HCT116 (cell line): ENCODE measurements at places on chromosomes 2 and 18. TPM values are rescaled to one million over a fixed set of nuclear protein-coding genes. Genes with fewer than 3 reads are reported as not detected.
A peak's percentile ranks its signal among the peaks of the same experiment; 100 is the strongest.

IL1B gene
- not detected for total RNA-seq

PTCD3 gene
- total RNA-seq = 154 TPM

HAAO gene
- total RNA-seq = not detected

TDRD15 gene
- not detected for total RNA-seq

RMND5A gene
- 32.4 TPM for total RNA-seq

DNA sequence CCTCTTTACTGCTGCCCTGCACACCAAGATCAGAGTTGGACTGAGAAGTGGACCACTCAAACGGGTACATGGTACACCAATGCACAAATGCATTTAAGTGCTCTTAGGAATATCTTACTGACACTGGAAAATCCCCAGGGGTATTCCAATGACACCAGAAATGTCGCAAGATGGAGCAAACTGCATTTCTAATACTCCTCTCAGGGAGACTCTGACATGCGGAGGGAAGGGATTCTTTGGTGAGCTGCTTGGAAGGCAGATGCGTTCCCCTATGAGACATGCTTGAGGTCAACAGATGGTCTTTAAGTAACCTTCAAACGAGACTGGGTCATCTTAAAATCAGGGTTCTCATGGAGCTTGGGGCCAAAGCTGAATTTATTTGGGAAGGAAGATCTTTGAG is 521.8 kb upstream of the TCF4 start:
- no peak for DNase-seq

DNA sequence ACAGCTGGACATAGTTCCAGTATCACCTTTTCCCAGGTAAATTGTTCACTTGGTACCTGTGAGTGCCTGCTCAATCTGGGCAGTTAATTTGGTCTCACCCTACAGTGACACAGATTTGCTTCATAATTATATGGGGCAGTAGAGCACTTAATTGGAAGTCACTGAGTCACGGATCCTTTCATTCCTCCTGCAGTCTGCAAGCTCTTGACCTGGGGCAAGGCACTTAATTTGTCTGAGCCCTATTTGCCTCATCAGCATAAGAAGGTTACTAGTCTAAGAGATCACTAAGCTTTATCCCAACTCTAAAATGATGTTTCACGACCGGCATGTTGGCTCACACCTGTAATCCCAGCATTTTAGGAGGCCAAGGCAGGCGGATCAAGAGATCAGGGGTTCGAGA is 8.9 kb downstream of the FBXO36 start:
- DNase-seq = no peak

- DNase-seq = no peak
These were observed 68.5 kb downstream of the TMEM237 start for GRCh38 chr2:201574766-201575165.

- DNase-seq = no peak
These were observed 25.5 kb upstream of the RALBP1 start for GRCh38 chr18:9449600-9450414.

- no peak for DNase-seq
These were observed 529.4 kb downstream of the CCDC85A start for GRCh38 chr2:56713161-56713676.

DNA sequence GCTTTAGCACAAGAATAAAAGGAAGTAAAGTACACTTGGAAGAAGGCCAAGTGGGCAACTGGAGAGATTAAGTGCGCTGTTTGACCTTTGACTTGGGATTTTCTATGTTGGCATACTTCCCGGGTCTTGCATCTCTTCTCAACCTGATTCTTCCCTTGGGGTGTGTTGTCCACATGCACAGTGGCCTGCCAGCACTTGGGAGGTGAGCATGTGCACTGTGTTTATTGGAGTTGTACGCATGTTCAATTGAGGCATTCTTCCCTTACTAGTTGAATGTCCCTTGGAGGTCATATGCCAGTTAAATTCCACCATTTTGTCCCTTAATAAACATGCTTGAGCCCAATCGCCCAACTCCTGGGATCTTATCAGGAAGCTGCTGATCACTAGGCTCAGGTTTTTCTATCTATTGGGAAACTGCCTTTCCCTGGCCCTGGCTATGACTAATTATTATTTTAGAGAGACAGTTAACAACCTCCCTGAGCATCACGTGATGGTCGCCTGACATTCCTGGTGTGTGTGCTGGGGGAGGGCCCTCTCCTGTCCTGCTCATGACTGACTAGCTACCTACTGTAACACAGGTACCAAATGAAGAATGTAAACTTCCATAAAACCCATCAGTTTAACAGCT is 62.5 kb upstream of the RAPGEF4 start:
- no peak for DNase-seq

DNA sequence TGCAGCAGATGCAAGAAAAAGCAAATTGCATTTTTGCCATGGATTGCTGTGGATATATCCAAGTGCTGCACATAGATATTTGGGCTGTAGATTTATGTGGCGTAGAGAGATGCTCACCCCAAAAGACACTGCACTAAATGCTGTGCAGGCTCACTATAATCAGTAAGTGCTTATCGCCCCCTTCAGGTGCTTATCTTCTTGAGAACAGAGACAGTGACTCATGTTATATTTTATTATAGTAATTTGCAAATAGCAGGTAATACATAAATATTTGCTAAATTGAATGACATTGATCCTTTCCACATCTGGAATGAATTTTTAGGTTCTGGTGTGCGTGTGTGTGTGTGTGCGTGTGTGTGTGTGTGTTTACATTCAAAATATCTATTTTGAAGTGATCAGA is 36.8 kb upstream of the PLEKHM3 start:
- DNase-seq = peak; percentile 26

- no peak for DNase-seq
These were observed at the start of gene TWIST2 for GRCh38 chr2:238847841-238848690. Gene TWIST2 (plus strand): TSS chr2:238848085. CDS start chr2:238848216, 131 bp downstream.

- DNase-seq = no peak
These were observed 7.3 kb downstream of the XRCC5 start for GRCh38 chr2:216116418-216116817.

DNA sequence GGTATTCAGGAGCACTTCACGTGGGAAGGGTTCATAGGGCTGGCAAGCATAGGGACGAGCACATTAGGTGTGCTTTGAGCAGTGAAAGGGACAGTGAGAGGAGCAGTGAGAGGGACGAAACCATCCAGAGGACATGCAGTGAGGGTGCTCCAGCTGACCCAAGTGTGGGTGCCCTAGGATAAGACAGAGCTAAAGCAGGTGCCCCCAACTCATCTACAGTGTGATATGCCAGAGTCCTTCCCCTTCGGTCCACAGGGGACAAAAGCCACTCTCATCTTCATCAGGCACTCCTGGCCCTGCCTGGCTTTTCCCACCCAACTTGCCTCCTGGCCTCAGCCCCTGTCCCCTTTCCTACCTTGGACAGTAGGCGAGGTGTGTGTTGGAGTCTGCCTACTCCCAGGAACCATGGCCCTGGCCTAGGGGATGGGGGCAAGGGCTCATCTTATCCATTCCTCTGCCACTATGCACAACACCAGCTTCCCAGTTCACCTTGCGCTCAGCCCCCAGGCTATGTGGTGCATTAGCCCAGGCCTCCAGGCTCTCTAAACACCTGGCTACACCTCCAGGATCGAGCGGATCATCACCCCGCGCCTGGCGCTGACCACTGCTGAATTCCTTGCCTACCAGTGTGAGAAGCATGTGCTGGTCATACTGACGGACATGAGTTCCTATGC is 16.1 kb upstream of the ANKRD53 start:
- no peak for DNase-seq

DNA sequence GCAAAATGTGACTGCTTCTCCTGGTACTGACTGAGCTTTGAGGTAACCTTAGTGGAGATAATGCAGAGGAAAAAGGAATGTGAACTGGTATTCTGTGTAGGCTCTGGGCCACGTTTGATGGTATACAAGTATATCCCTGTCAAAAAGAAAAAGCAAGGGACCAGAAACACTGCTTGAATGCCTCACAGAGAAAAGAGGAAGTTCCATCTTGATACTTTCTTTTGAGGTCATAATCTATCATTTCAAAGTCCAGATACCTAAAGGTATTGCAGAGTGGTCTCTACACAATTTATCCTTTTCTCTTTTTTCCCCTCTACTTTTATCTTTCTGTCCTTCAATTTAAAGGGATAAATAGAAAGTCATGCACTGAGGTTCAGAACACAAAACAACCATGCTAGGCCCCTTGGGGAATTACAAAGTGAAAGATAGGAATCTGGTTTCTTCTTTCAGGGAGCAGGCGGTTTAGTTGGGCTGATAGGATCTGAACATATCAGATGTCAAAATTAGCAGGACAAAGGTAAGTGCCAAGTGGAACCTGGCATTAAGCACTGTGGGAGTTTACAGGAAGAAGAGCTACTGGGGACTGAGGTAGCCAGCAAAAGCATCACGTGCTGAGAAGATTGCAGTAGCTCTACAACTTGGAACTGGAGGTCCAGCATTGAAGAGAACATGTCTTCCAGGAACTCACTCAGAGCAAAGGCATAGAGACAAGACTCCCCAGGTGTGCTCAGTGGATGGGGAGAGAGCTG is 121.2 kb downstream of the LYPD6 start:
- DNase-seq = no peak
